Ascending aorta (tissue), 2 donors: ENCODE measurements at places on chromosomes 1 and 21. TPM values are rescaled to one million over a fixed set of nuclear protein-coding genes. Genes with fewer than 3 reads are reported as not detected.

DNA sequence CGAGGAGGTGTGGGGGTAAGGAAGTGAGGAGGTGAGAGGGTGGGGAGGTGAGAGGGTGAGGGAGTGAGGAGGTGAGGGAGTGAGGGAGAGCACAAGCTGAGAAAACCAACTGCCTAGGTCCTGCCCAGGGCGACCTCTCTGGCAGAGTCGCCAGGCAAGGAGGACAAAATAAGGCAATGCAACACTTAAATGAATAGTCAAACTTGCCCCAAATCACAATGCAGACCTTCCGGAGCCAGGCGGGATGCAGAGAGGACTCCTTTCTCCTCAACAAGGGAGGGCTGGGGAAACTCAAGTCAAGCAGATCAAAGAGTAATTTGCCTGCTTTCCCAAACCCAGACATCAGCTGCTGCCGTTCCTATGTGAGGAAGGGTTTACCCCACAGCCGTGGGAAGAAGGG, 86.0 kb downstream of the CCDC185 start:
- no peak for DNase-seq

DNA sequence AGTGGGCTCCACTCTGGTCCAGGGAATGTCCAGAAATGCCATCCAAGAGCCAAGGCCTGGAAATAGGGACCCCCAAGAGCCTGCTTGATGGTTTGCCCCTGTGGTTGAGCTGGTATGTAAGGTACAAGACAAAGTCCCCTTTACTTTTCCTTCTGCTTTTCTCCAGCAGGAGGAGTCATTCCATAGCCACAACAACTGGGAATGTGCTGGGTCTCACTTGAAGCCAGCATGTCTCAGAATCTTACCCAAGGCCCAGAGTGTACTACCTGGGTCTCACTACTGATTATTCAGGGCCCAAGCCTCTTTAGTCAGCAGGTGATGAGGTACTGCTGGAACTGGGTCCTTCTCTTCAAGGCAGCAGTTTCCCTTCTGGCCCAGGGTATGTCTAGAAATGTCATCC, 62.1 kb upstream of the CD55 start:
- no peak for DNase-seq

DNA sequence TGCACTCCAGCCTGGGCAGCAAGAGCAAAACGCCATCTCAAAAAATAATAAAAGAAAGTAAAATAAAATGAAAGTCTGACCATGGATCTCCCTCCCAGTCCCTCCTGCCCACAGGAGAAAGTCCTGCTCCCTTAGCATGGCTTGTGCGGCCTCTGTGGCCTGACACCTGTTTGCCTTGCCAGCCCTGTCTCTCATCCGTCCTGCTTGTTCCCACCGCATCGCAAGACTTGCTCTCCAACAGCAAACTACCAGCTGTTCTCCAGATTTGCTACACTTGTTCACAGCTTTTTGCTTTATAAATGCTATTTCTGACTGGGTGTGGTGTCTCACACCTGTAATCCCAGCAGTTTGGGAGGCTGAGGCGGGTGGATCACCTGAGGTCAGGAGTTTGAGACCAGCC, 2.7 kb downstream of the ETV3L start:
- DNase-seq = no peak

DNA sequence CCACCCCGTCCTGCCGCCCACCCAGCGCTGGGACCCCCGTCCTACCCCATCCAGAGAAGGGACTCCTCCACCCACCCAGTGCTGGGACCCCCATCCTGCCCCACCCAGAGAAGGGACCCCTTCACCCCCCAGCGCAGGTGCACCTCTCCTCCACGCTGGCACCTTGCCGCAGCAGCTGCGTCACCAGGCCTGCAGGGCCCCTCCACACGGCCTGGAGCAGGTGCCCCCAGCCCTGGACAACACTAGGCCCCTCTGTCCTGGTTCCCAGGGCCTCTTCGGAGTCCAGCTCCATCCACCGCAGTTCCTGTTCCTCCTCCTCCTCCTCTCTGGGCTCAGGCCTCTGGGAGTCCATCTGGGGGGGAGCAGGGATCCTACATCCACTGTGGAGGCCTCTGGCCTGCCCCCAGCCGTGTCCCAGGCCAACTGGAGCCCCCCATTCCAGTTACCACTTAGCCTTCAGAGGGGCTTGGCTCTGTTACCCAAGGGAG, 378 bp downstream of the ANKRD65 start:
- no peak for DNase-seq

- no peak for DNase-seq
Measured at GRCh38 chr21:44199448-44199847, 41.3 kb downstream of the ICOSLG start.

- no peak for DNase-seq
Measured at GRCh38 chr1:160322831-160323230, 20.2 kb downstream of the COPA start.

DNA sequence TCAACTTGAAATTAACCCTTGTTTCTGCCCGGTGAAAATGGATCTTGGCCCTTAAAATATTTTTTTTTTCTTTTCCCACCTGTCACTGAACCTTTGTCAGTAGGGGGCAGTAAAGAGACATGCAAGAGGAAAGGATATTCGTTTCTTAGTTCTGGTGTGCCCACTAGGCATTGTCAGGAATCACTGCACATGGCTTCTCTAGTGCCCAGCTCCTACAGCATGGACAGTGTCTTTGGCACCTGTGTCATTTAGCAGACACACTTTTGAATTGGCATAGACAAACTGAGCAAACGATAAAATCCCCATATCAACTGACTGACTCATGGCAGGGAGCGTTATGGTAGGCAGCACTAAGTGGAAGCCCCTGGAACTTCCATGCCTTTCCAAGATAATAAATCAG, 1048.1 kb downstream of the BRINP3 start:
- DNase-seq = no peak

DNA sequence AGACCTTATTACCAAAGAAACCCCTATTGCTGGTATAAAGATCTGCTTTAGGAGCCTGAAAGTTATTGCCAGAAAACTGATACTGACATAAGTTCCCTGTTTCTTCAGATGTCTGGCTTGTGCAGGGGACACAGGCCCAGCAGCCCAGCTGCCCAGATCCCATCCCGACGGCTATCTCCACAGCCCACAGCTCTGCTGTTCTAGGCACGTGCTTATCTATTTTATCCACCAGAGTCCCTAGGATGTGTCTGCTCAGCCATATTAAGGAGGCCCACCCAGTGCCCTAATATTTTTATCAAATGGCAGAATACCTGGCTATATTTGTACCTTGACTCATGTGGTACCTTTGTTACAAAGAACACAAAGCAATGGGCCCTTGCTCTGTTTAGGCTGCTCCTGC, 58.9 kb downstream of the DDX20 start:
- no peak for DNase-seq

- no peak for DNase-seq
Measured at GRCh38 chr1:182601416-182601786, 2.8 kb downstream of the RGS16 start.

GRCh38 chr1:21541835-21542234, 32.6 kb downstream of the ALPL start:
- DNase-seq = no peak

AMY1C gene
- not detected for total RNA-seq

CGN gene
- not detected for total RNA-seq

LCE1C gene
- not detected for total RNA-seq
